ENCODE measurements at places on chromosomes 3 and 15. TPM values are rescaled to one million over a fixed set of nuclear protein-coding genes. Genes with fewer than 3 reads are reported as not detected.
A peak's percentile ranks its signal among the peaks of the same experiment; 100 is the strongest.

DNA sequence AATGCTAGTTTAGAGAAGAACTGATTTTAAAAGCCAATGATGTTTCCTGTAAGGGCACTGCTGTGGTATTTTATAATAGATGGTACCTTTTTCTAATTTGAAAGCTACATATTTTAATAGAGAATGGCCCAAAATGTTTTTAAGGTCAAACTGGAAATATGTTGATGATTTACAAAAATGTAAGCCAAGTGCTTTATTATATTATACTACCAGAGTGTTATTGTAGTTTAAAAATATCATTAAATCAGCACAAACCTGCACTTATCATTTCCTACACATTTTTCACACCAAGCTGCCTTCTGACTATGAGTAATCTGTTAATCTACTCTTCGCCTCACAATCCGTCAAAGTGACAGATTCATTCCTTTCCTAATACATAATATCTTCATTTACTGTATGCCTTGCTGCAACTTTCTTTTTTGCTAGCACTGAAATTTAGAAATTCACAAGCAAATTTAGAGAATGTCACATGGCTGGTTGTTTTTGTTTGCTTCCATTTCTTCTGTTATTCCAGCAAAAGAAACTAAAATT, 126.4 kb upstream of the FAM3D start:
- no peak for DNase-seq

BTD gene
- 6.4 TPM for total RNA-seq

GRCh38 chr3:20683910-20684309, 497.9 kb upstream of the SGO1 start:
- DNase-seq, result no peak

ALDH1A3 gene
- 141 TPM for total RNA-seq

- DNase-seq, result peak; percentile 15
Measured at GRCh38 chr3:165903885-165904630, 66.8 kb upstream of the BCHE start.

SKOR1 gene
- not detected for total RNA-seq

GRCh38 chr15:38115121-38115520, 137.5 kb upstream of the SPRED1 start:
- no peak for DNase-seq

GRCh38 chr15:73607405-73607804, 25.8 kb downstream of the NPTN start:
- no peak for DNase-seq

- peak; percentile 90 for DNase-seq
Measured at GRCh38 chr15:59294574-59295260, 78.0 kb downstream of the MYO1E start.

CTXN2 gene
- total RNA-seq, result not detected

MYL3 gene
- total RNA-seq, result not detected

- DNase-seq, result no peak
Measured at GRCh38 chr15:34223904-34224596, 766 bp upstream of the EMC4 start.

- no peak for DNase-seq
Measured at GRCh38 chr15:44668921-44669320, 5.5 kb upstream of the SPG11 start.

DNA sequence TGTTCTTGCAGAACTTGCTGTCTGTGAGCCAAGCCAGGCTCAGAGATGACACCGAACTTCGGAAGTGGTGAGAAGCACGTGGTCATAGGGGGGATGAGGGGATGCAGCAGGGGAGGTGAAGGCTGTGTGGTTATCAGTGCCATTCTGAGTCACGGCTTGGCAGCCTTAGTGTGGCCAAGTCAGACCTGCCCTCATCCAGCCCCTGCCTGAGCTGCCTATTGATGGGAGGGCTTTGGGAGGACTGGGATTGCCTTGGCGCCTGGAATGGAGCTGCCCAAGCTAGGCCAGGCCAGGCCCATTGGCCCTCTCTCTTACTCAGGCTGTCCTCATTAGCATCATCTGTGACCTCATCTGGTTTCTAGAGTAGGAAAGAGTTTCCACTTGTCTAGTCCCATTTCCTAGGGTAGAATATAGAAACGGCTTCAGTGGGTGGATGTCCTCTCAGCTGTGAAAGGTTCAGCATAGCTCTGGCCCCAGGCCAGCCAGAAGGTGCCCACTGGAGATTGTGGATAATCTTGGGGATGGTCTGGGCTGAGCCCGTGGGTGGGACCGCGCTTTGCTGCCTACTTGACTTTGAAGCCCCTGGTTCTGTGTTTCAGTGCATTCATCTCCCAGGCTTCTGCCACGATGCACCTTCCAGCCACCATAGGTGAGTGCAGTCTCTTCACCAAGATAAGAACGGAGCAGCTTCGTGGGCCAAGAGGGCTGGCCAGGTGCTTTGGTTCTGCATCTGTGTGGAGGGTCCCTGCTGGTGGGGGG, 7.2 kb downstream of the FAH start:
- DNase-seq, result peak; percentile 39

DNA sequence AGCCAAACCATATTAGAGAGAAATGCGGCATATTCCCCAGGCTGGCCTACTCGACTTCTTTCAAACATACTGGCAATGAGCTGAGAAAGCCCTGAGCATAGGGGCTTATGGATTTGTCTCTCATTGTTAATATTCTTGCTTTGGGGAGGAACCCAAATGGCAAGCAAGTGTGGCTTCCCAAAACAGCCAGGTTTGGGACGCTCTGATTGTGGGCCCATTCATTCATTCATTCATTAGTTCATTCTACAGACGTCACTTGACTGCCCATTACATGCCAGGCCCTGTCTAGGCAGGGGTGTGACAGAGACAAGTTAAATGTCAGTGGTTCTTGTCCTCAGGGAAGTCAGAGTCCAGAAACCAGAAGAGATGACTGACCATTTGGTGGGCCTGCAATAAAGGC, 77.4 kb upstream of the THBS1 start:
- no peak for DNase-seq

DNA sequence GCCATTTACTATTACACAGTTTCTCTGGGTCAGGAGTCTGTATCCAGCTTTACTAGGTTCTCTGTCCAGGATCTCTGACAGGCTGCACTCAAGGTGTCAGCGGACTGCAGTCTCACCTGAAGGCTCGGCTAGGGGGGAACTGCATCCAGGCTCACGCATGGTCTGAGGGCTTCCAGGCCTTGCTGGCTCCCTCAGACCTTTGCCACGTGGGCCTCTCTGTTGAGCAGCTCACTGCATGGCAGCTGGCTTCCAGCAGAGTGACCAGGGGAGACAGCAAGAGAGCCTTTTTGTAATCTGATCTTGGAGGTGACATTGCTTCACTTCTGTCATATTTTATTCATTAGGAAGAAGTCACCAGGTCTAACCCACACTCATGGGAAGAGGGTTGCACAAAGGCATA, 152.3 kb downstream of the CACNA2D3 start:
- no peak for DNase-seq

DNA sequence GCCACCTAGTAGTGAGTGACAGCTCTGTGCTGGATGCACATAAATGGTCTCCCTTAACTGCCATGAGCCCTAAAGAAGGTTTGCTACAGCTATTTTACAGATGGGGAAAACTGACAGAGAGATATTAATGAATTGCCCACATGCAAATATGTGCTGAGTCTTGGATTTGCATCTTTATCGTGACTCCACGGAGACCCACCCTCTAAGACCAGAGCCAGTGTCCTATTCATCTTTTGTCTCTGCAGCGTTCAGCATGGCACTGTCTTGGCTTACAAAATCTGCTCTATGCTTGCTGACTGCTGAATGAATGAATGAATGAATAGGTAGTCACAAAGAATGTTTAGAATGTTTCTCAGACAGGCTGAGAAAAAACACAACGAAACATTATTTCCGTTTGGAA, 48.3 kb downstream of the BTD start:
- DNase-seq, result no peak

CCDC39 gene
- not detected for total RNA-seq

GRCh38 chr3:47976135-47976732, 40.0 kb downstream of the MAP4 start:
- no peak for DNase-seq

ST8SIA2 gene
- not detected for total RNA-seq

- DNase-seq, result no peak
Measured at GRCh38 chr3:138862531-138862923, 27.8 kb upstream of the PIK3CB start.

DNA sequence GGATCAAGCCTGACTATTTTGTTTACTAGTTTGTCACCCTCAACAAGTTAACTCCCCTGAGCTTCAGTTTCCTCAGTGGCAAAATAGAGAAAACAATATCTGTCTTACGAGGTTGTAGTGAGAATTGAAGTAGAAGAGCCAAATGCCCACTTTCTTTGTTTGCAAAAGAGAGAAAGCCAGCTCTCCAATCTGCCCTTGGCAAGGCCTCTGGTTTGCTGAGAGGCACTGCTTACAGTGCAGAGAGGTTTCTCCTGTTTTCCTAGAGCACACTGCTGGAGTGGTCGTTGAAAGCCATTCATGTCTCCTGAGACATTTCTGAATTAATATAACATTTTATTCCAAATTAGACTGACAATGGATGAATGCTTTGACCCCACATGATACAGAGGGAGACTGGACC, 260.5 kb upstream of the IGF1R start:
- DNase-seq, result no peak

DNA sequence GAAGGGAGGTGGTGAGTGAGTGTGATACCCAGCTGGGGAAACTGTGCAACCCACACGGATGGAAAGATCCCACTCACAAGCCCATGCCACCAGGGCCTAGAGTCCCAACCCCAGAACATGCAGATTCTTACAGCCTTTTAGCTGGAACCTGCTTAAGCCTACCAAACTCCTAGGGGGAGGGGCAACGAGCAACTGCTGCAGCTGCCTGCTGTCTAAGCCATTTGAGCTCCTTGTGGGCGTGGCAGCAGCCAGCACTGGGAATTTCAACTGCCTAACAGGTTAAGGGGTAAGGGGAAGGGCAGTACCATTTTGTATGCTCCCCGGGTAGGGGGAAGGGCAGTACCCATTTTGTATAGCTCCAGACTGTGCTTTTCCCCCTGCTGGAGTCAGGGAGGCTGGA, 673.2 kb upstream of the BCHE start:
- no peak for DNase-seq

DNA sequence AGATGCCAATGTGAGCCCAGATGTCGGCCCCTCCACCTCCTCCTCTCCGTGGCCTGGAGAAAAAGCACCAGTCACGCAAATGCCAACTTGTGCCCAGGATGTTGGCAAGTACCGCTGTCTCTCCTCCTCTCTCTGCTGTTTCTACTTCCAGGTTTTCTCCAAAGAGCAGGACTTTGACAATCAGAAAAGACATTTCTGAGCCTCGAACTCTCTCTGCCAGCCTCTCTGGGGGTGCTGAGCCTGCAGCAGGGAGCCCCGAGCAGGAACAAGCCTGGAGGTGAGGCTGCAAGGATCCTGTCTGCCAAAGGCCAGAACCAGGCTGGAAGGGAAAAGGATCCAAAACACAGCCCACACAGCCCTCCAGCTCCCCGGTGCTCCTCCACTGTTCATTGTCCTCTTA, 89.7 kb downstream of the SEC22A start:
- DNase-seq, result no peak

DNA sequence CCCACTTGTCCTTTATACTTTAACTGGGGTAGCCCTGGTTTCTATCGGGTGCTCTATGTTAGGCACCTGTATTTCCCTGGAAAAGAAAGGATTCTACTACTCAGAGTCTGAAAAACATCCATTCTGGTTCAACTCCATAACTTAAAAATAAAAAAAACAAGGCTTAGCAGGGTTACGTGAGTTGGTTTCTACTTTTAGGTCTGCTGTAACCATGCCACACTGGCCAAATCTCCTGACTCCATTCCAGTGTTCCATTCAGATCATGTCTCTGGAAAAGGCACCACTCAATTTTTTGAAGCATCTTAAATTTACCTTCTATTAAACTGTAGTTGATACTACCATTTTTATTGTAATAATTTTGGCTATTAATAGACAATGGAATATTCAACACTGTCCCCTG, 62.1 kb downstream of the CAPN3 start:
- DNase-seq, result no peak

- peak; percentile 67 for DNase-seq
Measured at GRCh38 chr3:194184265-194184751, 48.4 kb downstream of the HES1 start.

RASL12 gene
- total RNA-seq, result not detected

TGM4 gene
- not detected for total RNA-seq

- no peak for DNase-seq
Measured at GRCh38 chr15:73030122-73030679, 22.1 kb upstream of the NEO1 start.

DNA sequence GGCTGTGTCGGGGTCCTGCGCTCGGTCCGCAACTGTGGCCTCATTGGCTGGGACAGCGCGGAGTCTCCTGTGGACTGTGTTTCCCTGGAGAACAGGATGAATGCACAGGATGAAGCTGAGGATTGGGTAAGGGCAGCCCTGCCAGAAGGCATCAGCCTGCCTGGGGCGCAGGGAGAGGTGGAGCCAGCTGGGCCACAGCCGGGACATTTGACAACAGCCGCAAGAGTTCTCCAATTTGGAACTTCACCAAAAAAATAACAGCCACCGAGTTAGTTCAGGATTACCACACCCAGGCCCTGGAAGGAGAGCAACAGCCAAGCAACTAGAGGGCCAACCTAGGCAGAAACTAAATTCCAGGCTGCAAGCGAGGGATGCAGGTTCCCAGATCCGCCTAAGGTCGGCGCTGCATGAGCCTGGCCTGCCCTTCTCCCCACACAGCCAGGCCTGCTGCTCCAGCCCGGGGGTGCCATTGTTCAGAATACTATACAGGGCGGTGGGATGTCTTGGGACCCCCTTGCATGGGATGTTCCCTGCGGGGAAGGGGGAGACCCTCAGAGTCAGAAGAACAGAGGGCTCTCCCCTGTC, 229.3 kb downstream of the OCA2 start:
- no peak for DNase-seq

GRCh38 chr3:192365571-192365970, 361.8 kb downstream of the FGF12 start:
- no peak for DNase-seq

DNA sequence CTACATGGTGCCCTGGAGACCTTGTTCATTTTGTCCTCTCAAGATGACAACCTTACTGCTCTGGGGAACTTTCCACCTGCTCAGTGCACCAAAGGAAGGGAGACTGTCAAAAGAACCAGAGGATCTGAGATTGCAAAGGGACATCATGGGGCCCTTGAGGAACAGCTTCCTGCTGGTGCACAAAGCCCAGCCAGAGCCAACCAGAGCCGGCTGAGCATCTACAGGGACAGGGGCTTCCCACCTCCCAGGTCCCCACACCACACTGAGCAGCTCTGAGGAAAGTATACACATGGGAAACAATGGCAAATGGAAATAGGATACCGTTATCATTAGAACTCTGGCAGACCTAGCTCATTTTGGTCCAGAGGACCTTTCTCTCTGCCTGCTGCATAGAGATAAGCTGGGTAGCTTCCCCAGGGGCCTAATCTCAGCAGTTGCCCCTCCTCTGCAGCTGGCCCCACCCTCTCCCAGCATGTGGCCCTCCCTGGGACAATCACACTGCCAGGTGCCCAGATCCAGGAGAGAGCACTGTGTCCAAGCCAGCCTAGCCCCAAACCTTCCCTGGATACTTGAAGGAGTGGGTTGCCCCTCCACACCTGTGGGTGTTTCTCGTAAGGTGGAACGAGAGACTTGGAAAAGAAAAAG, 123.4 kb upstream of the PRR20G start:
- no peak for DNase-seq

- DNase-seq, result no peak
Measured at GRCh38 chr15:69025320-69025719, 10.8 kb downstream of the NOX5 start.

GRCh38 chr3:186128158-186128557, 19.3 kb upstream of the ETV5 start:
- no peak for DNase-seq

PRTG gene
- 29.2 TPM for total RNA-seq

UROC1 gene
- not detected for total RNA-seq

All from Caki2 (cell line).